Fibroblast of skin of left biceps (primary cell): ENCODE measurements at places on chromosomes 7 and 10.

DNA sequence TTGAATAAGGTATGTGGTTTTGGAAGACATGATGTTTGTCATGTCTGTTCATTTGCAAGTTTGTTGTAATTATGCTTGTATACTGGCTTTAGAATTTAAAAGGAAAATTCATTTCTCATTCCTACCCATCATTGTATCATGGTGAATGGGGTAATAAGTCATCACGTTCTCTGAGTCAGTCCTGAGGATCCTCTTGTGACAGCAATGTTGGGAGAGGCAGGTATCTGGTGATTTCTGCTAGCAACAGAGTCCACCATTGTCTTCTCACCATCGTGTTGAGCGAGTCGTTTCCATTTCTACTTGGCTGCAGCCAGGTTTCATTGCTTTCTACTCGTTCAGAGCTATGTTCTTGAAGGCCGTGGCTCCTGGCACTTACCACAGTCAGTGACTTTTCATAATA lies 16.3 kb downstream of the CUL1 start:
- no peak for DNase-seq

DNA sequence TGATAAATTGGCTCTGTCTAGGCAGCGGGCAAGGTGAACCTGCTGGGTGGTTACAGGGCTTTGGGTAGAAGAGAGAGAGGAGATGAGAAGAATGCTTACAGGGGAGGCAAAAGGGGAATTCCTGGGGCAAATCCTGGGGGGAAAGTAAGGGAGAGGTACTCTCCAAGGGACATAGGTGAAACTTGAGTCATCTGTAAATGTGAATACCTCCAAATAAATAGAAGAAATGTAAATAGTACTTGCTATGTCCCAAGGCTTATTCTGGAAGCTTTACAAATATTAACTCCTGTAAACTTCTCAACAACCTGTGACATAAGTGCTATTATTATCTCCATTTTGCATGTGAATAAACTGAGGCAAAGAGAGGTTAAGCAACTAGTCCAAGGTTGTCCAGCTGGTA lies 57.7 kb upstream of the CDK13 start:
- no peak for DNase-seq

- peak; percentile 17 for DNase-seq
These were observed 30.5 kb downstream of the ABCB1 start for GRCh38 chr7:87570178-87570577.

DNA sequence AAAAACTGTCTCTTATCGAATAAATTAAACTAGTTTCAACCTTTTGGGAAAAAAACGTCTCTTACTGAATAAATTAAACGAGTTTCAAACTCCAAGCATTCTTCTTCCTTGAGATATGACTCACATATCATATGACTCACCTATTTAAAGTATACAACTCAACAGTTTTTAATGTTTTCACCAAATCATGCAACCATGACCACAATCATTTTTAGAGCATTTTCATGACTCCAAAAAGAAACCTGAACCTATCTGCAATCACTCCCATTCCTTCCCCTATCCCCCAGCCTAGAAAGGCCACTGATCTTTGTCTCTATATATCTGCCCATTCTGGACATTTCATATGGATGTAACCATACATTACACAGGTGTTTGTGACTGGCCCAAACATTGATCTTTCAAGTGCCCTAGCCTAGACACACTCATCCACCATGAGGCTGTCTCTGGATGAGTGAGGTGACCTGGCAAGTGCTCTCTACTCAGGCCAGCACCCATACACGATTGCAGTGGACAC lies 115.3 kb downstream of the PIP4K2A start:
- peak; percentile 56 for DNase-seq

DNA sequence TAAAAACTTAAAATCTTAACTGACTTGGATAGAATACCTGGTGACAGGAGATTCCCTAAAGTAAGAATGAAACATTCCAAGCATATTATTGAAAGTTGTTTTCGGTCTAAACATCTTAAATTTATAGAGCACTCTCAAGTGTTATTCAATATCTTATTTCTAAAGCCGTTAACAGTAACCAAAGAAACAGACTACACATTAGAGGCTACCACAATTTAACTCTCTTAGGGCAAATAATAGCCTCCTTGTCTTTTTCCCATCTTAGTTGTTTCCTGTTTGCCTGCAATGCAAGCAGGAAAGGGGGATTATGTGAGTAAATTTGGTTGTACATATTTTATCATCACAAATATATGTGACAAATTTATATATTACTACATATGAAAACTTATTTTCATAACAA lies 31.4 kb downstream of the NAPEPLD start:
- no peak for DNase-seq

- no peak for DNase-seq
These were observed 621.4 kb downstream of the PHTF2 start for GRCh38 chr7:78420001-78420400.

DNA sequence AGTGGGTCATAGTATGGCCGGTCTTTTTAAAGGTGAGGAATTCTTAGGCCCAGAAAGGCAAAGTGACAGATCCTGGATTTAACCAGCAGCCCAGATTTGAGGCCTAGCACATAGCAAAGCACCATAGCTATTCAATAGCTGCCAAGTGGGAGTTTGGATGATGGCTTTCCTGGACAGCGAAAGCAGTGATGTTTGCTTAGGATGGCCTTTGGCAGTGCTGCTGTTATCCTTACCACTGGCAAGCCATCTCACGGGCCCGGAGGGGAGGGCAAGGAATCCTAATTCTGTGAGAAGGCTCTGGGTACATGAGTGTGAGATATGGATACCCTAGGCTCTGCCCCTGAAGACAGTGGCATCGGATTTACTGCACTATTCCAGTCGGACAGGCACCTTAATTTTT lies 50.4 kb downstream of the TCF7L2 start:
- no peak for DNase-seq

DNA sequence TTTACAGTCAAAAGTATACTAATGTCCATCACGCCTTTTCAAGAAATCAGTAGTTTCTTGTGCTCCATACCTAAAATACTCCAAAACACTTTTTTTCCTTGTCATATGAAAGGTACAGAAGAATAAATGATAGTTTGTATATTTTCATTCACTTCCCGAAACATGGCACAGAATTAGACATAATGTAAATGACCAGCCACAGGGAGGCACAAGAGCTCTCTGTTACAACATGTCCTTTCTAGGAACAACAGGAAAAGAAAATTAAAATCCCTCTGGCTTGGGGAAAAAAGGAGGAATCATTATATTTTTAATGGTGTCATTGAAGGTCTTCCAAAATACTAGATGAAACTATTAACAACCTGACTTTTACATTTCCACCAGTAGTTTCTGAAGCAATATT lies 331.2 kb downstream of the ACTR3B start:
- no peak for DNase-seq

GRCh38 chr7:156376317-156376716 lies 264.3 kb upstream of the RNF32 start:
- DNase-seq: no peak

DNA sequence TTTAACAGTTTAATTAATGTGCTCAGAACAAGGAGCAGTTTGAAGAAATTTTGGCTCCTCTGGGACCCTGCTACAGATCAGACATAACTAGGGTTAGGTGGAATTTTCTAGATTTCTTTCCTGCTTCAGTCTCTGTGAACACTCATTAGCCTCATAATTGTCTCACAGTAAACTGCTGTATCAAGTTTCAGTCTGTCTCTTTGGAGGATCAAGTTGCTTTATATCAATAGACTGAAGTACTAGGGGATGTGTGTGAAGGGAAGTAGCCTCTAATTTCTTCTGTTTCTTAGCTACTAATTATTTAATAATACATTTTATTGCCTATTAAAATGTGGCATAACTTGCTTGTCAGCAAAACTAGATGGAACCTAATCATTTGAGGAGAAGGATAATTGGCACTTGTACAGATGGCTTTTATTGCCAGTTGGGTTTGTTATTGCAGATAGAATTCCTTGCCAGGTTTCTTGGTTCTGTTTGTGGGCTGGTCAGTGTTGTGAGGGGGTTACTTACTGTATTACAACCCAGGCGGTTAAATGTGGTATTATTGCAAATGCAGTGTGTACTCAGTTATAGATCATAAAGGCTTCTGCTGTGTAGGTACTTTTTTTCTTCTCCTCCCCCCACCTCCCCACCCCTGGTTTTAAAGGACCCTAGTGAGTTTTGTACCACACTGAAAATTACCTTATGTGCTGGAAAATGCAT lies 758.0 kb downstream of the AUTS2 start:
- no peak for DNase-seq

GRCh38 chr7:74271742-74272141 lies 17.5 kb upstream of the CLIP2 start:
- no peak for DNase-seq

DNA sequence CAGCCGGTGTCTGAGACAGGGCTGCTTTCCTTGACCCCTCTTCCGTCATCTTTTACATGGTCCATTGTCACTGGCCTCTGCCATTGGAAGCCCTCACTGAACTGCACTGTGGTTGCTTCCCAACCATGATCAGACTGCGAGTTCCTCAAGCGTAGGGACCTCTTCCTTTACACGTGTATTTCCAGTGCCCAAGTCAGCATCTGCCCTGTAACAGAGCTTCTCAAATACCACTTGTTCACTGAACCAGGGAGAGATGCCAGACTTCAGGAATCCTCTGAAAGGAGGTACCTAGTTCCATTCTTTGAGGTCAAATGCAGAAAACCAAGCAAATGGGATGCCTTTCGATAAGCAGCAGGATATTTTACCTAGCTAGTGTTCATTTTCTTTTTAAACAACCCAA lies 145.1 kb downstream of the NRP1 start:
- DNase-seq: no peak

GRCh38 chr7:114931656-114932011 lies 9.7 kb downstream of the MDFIC start:
- DNase-seq: no peak

DNA sequence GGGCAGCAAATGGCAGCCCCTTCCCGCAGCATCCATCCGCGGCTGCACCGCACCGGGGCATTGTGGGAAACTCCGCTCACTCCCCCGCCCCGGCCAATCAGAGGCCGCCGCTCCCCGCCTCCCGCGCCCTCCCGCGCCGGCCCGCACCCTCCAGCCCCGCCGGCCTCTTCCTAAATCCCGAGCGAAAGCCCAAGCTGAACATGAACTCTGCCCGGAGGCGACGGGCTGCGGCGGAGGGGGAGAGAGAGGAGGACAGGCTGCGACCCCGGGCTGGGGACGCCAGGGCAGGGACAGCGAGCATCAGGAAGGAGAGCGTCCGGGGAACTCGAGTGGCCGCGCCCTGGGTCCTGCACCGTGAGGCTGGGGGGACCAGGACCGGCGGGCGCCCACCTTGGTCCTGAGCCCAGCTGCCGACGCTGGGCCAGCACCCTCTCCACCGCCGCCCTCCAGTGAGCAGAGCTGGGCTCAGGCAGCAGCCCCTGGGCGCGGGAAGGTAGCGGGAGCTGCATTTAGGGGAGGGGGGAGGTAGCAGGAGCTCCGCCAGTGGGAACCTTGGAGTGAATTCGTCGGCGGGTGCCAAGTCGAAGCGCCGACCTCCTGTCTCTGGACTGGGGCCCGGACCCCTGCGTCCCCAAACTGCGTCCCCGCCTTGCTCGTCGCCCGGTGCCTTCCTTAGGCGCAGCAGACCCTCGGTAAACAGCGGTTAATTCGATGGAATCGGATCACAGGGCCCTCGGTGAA lies at the start of gene DGKI:
DGKI (minus strand) TSS at position 148 of the 741 bp plus-strand sequence.
- DNase-seq: no peak

DNA sequence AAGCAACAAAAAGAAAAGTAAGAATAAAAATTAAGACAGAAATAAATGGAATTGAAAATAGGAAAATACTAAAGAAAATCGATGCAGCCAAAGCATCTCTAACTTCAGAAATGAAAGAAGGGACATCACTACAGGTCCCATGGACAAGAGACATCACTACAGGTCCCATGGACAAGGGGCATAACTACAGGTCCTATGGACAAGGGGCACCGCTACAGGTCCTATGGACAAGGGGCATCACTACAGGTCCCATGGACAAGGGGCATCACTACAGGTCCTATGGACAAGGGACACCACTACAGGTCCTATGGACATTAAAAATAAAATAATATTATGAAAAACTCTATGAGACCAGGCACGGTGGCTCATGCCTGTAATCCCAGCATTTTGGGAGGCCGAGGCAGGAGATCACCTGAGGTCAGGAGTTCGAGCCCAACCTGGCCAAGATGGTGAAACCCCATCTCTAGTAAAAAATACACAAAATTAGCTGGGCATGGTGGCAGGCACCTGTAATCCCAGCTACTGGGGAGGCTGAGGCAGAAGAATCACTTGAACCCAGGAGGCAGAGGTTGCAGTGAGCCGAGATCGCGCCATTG lies 101.0 kb upstream of the DNAAF5 start:
- DNase-seq: no peak

DNA sequence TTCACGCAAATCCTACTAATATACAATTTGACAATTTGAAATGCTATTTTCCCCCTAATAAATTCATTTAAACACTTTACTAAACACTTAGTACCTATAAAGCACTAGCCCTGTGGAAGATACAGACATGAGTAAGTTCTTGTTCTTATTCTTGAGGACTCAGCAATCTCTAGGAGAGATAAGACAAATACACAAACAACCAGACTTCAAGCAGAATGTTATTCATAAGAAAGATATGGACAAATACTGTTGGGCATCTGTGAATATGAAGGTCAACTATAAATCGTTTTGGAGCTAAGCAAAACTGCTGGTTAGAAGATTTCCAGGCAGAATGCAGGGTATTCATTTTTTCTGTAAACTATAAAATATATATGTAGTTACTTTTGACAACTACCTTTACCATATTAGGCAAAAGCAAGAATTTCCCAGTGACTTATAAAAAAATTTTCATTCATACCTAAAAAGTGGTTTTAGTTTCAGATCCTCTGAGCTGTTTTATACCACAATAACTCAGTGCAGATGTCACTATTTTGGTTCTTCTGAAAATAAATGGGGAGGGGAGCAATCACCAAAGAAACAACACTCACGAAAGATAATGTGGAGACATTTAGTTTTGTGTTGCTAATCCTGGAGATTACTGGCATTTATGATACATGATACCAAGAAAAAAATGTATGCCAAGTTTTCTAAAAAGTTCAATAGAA lies 3.8 kb downstream of the VPS41 start:
- DNase-seq: no peak

GRCh38 chr7:3892157-3892556 lies 591.1 kb downstream of the SDK1 start:
- DNase-seq: no peak

DNA sequence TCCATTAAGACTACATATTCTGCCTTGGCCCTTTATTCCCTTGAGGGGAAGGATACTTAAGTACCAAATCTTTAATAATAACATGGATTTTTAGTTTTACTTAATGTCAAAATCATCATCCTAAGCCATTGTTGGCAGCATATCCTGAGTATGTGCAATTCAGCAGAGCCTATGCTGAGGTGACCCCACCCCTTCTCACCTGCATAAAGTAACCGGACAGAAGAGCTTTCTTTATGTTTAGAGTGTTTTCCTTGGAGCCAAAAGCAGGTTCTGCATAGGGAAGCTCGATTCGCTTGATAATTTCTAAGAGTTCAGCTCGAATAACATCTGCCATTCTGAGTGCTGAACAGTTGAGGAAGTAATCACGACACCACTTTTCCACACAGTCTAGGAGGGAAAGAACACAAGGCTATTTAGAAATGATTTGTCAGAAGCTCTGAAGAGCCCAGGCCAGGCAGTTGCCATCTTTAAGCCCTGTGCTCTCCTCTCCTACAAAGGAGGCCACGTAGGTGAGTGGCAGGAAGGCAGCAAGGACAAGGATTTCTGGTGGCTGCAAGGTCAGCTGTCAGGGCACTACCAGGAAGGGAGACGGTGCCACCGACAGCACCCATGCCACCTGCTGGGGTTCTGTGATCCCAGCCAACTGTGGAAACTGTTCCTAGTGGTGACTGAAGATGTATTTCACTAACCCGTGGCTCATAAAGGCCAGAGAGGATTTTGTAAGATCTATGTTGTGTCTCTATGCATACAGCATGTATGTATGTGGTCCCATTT lies 15.6 kb downstream of the BCCIP start:
- DNase-seq: no peak
